ENCODE measurements at places on chromosomes 12 and 14.

GRCh38 chr12:15522574-15523187 is 200.4 kb downstream of the PTPRO start:
- peak; percentile 67 for DNase-seq

DNA sequence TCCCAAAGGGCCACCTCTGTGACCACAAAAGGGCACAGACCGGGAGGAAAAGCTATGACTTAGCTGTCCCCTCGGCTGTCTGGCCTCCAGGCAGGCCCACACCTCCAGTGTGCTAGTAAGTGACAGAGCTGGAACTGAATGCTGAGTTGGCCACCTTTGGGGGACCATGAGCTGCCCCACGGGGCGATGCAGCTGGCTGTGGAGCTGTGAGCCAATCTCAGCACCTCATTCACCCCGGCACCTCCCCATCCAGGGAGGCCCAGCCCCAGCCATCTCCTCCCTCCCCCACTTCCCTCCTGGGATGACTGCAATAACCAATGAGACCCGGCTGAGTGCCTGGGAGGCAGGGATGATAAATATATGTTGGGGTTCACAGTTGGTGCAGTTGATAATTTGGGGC is 12.2 kb upstream of the TESC start:
- DNase-seq: no peak

DNA sequence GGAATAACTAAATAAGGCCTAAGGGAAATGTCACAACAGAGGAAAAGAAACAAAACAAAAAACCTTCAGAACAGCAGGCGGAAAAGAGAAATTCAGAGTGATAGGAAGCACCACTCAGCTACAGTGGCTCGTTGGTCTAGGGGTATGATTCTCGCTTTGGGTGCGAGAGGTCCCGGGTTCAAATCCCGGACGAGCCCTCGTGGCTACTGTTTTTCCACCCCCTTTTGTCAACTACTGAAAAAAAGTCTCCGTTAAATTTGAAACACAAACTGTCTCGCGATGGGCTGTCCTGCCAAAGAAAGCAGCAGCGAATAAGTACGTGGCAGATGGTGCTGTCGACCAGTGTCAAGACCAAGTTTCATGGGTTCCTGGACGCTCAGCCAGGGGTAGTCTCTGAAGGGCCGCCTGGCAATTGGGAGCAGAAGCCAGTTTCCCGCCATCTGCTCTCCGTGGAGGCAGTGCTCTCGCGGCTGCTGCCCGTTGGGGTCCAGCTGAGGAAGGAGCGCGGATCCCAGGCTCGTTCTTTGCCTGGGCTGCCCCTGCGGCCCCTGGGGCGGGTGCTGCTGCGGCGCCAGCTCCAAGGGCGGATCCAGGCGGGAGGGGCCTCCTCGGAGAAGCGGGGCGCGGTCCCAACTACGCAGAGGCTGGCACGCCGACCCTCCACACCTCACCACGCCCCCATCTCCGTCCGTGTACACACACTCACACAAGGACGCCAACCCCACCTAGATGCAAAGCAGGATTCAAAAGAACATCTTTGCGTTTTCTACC is at the start of gene RNASE4:
Gene RNASE4 (plus strand): TSS at position 670 of the 771 bp plus-strand sequence. CDS start 14,812 bp downstream, outside the sequence.
- DNase-seq: peak; percentile 68

GRCh38 chr14:51167587-51168214 is 72.3 kb upstream of the TMX1 start:
- DNase-seq: no peak

DNA sequence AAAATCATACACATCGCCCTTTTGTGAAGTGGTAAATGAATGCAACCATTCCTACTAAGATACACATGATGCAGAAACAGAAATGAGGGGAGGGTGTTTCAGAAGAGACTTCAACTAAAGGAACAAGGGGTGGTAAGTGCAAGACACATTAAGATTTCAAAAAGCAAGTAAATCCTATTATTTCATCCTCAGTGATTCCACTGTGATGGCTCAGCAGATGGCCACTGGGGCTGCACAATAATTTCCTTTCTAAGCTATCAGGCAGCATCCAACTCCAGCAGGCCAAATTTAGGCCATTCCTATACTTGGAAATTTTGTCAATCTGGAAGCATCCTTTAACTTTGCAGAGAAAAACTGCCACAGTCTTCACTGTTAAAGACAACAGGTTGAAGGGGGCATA is 272.4 kb downstream of the NELL2 start:
- DNase-seq: no peak

DNA sequence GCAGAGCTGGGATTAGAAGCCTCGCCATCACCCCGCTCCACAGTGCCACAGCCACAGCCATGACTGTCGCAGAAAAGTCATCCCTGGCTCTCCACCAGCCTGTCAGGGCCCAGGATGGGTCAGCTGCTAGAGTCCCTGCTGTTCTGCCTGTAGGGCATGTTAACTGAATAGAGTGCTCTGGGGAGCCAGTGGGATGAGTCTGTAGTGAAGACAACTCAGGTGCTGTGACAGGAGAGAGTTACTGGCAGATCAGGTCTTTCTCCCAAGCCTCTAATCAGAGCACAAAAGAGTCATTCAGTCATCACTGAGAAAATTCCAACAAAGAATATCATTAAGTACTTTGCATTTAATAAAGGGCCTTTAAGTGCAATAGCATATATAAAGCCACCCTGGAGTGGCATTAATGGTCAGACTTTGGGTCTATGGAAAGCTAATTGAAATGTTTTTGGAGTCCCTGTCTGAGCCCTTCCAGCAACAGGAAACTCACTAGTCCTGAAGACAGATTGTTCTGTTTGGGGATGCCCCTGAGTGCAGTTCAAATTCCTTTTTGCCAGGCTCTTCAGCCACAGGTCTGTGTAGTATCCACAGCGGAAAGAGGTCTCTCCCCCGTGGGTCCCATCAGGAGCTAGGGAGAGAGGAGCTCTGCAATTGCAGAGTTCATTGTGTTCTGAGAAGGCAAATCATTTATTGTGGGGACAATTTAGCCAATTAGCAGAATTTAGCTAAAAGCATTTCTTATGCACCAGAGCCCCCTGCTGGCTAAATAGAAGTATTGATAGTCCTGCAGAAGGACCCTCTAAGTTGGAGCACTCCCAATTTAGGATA is 45.2 kb upstream of the C14orf132 start:
- DNase-seq: peak; percentile 38

GRCh38 chr12:2982361-2982760 is 23.2 kb downstream of the TEAD4 start:
- DNase-seq: no peak

DNA sequence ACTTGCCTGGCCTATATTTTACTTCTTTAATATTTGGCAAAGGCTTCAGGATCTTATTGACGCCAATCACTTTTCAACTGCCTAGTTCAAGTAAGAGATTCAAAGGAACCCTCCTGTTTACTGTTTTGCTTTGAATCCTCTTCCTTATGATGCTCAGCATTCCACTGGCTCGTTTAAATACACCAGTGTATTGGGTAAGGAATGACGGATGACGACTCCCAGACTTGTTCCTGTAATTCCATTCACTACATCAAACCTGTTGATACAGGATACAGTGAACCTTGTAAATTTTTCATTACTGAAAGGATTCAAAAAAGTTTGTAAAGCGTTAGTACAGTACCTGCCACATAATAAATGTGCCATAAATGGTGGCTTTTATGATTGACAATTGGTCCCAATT is 1.7 kb upstream of the SYCP3 start:
- DNase-seq: no peak

GRCh38 chr14:89626233-89626806 is 209.3 kb upstream of the FOXN3 start:
- DNase-seq: no peak

DNA sequence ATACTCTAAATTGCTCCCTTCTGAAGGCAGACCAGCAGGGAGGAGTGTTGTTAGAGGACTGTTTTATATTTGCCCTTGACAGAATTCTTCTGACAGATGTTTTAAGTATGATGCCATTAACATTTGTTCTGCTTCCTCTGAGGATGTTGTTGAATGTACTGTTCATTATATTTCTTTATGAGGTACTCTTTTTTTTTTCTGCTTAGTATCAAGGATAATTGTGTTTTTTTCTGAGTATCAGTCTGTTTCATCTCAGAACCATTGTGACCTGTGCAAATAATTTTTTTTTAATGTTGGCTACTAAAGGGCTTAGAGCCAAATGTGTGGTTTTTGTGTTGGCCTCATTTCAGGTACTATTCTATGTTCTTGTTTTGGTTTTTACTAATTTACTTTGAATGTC is 10.6 kb downstream of the METAP2 start:
- DNase-seq: no peak

DNA sequence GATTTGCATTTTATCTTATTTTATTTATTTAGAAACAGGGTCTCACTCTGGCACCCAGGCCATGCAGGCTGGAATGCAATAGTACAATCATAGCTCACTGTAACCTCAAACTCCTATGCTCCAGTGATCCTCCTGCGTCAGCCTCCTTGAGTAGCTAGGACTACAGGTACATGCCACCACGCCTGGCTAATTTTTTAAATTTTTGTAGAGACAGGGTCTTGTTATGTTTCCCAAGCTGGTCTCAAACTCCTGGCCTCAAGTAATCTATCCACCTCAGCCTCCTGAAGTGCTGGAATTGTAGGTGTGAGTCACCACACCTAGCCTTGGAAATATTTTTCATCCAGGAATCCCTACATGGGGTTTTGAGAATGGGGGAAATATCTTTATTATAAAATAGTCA is 84.6 kb downstream of the MAPKAPK5 start:
- no peak for DNase-seq

GRCh38 chr12:116448165-116448739 is 110.9 kb upstream of the MAP1LC3B2 start:
- DNase-seq: no peak

DNA sequence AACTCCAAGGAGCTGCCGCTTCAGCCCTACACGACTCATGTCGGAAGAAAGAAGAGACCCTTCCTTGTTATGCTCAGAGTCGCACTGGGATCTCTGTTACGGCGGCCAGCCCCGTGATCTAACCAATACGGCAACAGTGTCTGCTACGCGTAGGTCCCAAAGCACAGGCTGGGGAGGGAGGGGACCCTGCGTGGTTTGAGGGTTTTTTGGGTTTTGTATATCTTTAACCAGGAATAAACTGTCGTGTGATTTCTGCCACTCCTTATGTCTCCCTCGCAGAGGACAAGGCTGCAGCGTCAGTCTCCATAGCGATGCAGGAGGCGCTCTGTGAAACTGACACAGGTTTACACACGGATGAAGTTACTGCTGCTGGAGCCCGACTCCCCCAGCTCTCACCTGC is 60.0 kb upstream of the DIO3 start:
- DNase-seq: no peak

DNA sequence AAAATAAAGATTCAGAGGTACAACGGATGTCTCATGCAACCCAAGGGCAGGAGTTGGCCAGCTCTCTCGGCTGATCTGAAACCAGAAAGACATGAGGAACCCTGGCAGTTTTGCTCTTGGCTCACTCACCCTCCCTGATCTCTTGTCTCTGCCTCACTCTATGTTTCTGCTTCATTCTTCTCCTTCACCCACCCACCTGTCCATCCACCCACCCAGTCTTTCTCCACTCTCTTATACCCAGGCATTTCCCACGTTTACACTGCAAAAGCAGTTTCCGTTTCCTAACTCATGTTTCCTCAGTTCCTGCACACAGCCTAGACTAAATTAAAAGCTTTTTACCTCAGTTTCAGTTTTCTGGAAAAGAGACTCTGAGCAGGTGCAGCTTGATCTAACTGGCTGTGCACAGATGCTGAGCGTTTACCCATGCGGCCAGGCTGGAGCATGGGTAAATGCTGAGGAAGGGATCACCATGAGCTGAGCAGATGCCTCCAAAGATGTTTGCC is 157.6 kb downstream of the PRKCH start:
- no peak for DNase-seq

GRCh38 chr14:65824285-65824977 is 411.9 kb downstream of the FUT8 start:
- DNase-seq: peak; percentile 59

GRCh38 chr12:57657744-57658143 is 24.7 kb upstream of the B4GALNT1 start:
- DNase-seq: no peak

DNA sequence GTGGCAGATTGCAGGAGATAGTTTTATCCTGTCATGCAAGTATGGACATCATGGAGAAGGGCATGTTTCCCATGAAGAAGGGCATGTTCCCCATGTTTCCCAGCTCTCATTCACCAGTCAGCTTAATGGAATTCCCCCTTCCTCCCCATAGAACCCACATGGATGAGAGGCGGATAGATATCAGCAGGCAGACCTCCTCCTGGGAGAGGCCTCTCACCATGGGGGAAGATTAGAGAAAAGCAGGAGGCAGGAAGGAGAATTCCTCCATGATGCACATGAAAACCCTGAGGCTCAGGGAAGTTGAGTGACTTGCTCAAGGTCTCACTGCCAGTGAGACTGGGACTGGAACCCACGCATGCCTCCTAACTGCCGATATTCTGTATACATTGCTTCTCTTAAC is 92.9 kb upstream of the FOXN3 start:
- DNase-seq: no peak

GRCh38 chr12:6563448-6564050 is 4.5 kb downstream of the NOP2 start:
- peak; percentile 72 for DNase-seq

- DNase-seq: no peak
Observed at GRCh38 chr12:31644536-31644935, 15.0 kb upstream of the ETFBKMT start.

DNA sequence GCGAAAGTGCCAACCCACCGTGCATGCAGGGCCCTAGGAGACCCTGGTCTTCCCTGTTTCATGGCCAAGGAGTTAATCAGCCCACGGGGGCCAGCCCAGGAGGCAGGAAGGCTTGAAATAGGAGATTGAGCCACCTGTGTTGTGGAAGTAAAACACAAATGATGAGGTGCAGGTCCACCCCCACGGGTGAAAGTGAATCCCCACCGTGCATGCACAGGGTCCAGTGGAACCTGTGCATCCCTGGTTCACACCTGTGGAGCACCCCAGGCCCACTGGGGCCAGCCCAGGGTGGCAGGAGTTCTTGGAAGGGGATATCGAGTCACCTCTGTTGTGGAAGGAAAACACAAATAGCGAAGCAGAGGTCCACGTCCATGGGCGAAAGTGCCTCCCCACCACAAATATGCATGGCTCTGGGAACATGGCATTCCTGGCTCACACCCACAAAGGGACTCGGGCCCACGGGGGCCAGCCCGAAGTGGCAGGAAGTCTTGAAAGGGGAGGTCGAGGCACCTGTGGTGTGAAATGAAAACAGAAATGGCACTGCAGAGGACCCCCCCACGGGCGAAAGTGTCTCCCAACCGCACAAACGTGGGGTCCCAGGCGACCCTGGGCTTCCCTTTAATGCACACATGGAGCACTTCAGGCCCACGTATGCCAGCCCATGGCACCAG is 381.5 kb downstream of the ALG10 start:
- no peak for DNase-seq

DNA sequence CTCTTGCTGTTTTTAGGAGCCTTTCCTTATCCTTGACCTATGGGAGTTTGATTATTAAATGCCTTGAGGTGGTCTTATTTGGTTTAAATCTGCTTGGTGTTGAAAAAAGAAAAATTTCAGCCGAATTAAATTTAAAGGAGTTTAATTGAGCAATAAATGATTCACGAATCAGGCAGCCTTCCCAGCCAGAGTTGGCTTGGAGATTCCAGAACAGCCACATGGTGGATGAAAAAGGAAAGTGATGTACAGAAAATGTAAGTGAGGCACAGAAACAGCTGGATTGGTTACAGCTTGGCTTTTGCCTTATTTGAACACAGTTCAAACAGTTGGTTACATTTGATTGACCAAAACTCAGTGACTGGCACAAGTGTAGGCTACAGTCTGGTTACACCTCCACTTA is 69.7 kb downstream of the WASHC3 start:
- DNase-seq: no peak

All from SK-N-DZ (cell line).